ENCODE measurements at places on chromosomes 1 and 21.

DNA sequence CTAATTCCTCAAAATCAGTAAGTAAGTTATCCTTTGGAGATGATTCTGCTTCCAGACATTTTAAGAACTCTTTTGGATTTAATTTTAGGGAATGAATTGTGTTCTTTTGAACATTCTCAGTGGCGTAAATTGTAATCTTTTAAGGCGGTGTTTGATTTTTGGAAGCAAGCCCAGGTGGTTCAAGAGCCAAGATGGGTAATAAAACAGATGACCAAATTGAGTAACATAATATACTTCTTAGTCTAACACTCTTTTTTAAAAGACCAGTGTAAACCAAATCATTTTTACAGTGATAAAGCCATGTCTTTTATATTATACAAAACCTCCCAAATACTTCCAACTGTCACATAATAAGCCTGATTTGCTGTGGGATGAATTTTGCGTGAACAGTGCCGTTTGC, 133.8 kb downstream of the LRRC40 start:
- no peak for DNase-seq

- DNase-seq: no peak
Measured at GRCh38 chr1:230429067-230429735, 3.1 kb upstream of the PGBD5 start.

DNA sequence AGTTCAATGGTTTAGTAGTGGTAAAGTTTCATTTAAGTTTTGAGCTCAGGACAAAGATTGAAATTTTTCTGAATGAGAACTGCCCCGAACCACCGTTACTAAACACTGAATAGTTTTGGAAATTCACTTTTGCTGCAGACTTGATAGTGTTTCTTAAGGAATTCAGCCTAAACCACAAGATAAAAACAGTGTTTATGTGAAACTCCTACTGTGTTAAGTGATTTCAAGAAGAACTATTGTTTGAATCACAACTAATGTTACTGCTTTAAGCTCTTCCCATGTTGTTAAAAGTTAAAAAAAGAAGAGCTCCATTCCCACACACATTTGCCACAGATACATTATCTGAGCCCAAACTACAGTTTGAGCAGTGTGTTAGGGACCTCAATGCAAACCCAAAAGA, 159.2 kb downstream of the DYRK1A start:
- DNase-seq: no peak

DNA sequence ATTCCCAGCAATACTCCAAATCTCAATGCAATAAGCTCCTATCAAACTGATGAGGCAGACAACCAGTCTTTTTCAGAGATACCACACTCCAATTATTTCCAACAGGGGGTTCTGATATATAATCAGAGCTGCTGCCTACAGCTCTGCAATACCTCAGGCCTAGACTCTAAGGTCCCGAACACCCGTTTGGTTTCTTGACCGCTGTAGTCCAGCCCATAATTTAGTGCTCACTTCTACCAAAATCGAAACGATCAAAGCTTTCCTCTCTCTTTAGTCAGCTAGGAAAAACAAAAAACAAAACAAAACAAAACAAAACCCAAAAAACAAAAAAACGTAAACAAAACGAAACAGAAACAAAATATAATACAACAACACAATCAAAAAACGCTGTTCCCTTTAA, 453.0 kb downstream of the NEGR1 start:
- DNase-seq: no peak

- DNase-seq: no peak
Measured at GRCh38 chr1:89815611-89816010, 5.2 kb upstream of the LRRC8D start.

DNA sequence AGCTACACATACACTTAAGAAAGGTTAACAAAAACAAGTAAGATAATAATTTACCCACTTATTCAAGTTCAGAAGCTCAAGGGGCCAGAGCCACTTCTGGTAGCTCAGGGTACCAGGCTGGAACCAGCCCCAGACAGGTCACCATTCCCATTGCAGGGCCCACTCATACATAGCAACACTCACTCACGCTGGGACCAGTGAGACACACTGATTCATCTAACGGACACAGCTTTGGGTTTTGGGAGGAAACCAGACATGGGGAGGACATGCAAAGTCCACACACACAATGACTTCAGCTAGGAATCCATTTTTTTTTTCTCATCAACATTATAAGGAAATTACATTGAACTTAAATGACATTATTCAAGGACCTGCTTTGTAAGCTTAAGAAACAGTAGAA, 169.1 kb downstream of the ZC3H11B start:
- DNase-seq: no peak

GRCh38 chr1:204186597-204186996, 9.7 kb downstream of the KISS1 start:
- no peak for DNase-seq

Data from AG08396 (cell line).